IPS DF 19.7 (cell line): ENCODE measurements at places on chromosomes 2 and 18.
A peak's percentile ranks its signal among the peaks of the same experiment; 100 is the strongest.

GRCh38 chr2:207873794-207874193 is 104.1 kb upstream of the FZD5 start:
- no peak for DNase-seq

- DNase-seq: no peak
These were observed 119.8 kb downstream of the NDUFA10 start for GRCh38 chr2:239905306-239905705.

- no peak for DNase-seq
These were observed 864.8 kb downstream of the EPHA4 start for GRCh38 chr2:220707261-220707660.

DNA sequence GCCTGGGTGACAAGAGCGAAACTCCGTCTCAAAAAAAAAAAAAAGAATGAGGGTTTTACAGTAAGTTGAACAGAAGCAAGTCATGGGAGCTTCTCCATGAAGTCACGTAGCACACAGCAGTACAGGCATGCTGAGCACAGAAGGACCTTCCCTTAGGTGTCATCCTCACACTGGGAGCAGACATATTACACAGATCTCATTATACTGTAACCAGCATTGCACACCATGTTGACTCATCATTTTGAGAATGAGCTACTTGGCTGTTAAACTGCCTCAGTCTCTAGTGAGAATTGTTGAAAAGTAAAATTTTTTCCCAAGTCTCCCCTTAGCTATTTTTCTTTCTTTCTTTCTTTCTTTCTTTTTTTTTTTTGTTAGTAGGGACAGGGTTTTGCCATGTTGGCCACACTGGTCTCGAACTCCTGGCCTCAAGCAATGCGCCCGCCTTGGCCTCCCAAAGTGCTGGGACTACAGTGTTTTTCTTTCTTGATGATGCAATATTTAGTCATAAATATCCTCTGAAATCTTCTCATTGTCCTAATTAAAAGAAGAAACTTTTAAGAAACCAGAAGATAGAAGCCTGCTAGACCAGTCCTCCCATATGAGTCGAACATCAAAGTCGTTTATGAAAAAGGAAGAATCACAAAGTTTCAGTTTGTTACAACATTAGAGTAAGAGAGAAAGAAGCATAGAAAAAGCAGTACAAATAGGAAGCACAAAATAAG is 37.9 kb upstream of the PPP1CB start:
- no peak for DNase-seq

GRCh38 chr18:24071779-24072178 is 57.2 kb downstream of the TTC39C start:
- DNase-seq: no peak

- no peak for DNase-seq
These were observed 312.1 kb upstream of the CHST9 start for GRCh38 chr18:27497246-27497645.

DNA sequence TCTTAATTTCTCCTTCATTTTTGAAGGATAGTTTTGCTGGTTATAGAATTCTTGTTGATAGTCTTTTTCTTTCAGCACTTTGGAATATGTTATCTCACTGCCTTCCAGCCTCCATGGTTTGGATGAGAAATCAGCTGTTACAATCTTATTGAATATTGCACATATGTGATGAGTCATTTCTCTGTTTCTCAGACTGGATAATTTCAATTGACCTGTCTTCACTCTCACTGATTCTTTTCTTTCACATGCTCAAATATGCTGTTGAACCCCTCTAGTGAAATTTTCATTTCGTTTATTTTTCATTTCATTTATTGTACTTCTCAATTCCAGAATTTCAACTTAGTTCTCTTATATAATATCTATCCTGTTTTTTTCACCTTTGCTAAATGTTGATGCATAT is 22.2 kb downstream of the PDK1 start:
- no peak for DNase-seq

GRCh38 chr2:236623816-236624215 is 54.2 kb downstream of the ACKR3 start:
- DNase-seq: no peak

- DNase-seq: no peak
These were observed 46.1 kb downstream of the TMEM185B start for GRCh38 chr2:120177001-120177621.

GRCh38 chr2:228599781-228600180 is 418.3 kb upstream of the SPHKAP start:
- no peak for DNase-seq

DNA sequence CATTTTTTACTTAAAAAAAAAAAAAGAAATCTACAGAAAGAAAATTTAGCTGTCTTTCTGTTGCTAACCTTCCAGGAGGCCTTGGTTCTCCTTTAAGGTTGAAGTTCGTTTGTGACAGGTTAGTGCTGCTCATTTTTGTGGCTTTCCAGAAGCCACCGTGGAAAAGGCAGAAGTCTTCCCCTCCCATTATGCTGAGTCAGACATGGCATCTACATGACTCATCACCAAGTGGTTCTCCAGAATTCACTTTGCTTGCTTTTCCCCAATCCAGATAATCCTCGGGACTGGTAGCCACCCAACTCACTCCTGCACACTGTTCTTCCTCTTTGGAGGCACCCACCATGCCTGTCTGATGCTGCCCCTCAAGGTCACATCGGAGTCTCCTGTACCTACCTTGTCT is 228.7 kb downstream of the PIK3C3 start:
- DNase-seq: no peak

GRCh38 chr2:104733226-104733943 is 120.5 kb upstream of the POU3F3 start:
- peak; percentile 28 for DNase-seq

DNA sequence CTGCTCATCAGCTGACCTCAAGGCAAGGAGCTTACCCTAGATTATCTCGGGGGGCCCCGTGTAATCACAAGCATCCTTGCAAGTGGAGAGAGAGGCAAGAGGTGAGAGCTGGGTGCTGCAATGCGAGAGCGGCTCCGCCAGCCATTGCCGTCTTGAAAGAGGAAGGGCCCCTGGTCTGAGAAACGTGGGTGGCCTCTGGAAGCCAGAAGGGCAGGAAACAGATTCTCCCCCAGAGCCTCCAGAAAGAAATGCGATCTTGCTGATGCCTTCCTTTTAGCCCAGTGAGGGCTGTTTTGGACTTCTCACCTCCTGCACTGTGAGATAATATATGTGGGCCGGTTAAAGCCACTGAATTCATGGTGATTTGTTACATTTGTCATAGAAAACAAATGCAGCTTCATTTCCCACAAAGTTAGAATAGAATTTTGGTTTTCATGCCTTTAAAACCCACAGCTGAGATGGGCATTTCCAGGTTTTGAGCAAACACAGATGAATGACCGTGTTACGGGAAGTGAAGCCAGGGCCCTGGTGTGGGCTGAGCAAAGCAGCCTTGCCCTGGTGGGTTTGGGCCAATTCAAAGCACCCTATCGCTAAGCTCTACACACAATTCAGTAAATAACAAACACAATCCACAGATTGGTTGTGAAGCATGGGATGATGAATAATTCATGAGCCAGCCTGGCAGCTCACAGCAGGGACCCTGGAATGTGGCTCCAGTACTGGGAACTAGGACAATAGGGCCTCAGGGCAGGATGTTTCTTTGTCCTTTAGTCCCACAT is 319.9 kb upstream of the HS6ST1 start:
- DNase-seq: peak; percentile 98

DNA sequence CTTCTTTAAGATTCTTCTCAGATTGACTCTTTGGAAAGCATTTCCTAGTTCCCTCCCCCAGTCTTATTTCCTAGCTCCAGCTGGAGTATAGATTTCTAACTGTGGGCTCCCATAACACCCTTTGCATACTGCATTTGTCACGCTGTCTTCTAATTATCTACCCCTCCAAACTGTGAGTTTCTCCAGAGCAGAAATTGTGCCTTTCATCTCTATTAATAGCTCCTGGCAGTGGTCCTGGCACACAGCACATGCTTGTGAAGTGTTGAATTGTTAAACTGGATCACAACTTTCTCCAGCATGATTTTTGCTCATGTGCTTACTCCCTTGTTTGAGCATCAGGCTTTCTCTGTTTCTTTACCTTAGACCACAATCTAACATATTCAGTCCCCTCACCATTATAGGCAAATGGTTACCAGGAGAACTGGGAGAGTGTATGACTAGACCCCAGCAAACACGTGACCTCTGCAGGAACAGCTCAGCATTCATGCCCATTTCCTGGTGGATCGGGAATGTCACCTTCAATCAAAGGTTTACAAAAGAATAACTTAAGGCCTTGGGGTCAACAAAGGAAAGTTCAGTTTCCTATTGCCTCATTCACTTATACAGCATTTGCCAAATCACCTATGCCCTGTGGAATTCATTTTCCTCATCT is 175.7 kb upstream of the TANK start:
- no peak for DNase-seq

DNA sequence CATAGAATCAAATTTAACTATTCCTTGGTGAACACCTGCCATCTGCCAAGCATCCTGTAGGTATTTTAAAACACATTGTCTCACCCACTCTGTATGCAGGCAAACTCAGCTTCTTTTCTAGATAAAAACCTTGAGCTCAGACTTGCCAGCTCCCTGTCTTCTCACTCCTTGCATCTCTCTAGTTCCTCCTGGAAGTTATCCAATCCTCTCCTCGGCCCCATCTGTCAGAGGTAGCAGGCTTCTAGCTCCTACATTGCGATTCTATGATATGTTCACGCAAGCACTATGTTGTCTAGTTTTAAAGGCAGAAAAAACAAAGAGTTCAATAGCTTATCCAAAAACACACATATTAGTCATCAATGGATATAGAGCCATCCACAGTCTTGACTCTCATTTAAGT is 67.0 kb upstream of the APCDD1 start:
- DNase-seq: no peak

- no peak for DNase-seq
These were observed 57.8 kb downstream of the TWIST2 start for GRCh38 chr2:238905644-238906043.

DNA sequence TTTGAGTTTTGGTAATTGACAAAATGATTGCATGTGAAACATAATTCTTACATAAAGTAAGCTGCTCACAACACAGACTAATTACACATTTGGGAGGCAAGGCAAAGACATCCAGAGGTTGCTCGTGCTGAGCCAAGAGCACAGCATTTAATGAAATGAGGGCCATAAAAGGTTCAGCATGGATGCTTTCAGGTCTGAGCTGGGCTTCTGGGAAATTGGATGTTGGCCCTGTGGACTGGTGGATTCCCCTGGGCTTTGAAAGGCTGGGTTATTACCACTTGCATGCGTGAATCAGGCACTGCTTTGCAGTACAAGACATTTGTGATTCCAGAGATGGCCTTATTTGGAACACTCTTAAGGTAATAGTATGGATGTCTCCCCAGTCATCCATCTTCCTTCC is 533.5 kb upstream of the NRP2 start:
- DNase-seq: no peak

DNA sequence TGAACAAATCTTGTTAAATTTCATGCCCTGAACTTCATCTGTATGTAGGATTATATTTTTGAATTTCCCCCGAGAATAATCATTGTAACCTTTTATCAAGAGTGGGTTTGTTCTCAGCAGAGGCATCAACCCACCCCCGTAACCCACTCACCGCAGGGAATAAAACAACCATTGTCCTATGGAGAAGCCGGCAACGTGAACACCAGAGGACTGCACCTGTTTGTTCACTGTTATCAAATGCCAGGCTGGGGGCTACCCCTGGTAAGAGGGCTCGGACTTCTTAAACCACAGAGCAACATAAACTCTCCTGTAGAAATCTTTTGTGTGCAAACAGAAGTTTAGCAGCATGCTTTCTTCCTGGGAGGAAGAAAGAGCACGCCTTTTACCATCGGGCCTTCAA is 610.4 kb downstream of the ERBB4 start:
- DNase-seq: no peak
